ENCODE measurements at places on chromosomes 2 and 18.

- peak; percentile 88 for DNase-seq
Observed at GRCh38 chr18:42157420-42157819, 202.4 kb downstream of the PIK3C3 start.

- no peak for DNase-seq
Observed at GRCh38 chr2:225488743-225489142, 89.2 kb downstream of the NYAP2 start.

DNA sequence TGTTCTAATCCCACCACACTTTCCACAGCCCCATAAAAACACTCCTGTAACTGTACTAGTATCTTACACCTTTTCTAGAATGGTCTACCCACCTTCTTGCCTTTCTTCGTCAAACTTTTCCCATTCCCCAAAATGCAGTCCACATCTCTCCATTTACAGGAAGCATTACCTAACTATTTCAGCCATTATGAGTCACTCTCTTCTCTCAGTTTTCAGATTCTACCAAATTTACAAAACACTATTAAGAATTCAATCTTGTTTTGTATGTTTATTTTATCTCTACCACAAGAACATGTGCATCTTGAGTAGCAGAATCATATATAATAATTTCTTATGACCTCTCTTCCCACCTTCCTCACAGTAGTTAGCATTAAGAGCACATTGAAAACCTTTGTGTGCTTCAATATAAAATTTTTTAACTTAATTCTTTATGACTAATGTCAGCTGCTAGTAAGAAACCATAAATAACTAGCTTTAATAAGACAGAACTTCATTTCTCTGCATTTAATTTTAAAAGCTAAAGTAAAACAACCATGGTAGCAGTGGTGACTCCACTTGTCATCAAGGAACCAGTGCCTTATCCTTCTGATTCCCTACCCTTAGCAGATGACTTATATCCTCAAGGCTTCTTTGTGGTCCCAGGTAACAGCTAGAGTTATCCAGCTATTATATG lies 56.6 kb upstream of the MAP2 start:
- DNase-seq, result no peak

DNA sequence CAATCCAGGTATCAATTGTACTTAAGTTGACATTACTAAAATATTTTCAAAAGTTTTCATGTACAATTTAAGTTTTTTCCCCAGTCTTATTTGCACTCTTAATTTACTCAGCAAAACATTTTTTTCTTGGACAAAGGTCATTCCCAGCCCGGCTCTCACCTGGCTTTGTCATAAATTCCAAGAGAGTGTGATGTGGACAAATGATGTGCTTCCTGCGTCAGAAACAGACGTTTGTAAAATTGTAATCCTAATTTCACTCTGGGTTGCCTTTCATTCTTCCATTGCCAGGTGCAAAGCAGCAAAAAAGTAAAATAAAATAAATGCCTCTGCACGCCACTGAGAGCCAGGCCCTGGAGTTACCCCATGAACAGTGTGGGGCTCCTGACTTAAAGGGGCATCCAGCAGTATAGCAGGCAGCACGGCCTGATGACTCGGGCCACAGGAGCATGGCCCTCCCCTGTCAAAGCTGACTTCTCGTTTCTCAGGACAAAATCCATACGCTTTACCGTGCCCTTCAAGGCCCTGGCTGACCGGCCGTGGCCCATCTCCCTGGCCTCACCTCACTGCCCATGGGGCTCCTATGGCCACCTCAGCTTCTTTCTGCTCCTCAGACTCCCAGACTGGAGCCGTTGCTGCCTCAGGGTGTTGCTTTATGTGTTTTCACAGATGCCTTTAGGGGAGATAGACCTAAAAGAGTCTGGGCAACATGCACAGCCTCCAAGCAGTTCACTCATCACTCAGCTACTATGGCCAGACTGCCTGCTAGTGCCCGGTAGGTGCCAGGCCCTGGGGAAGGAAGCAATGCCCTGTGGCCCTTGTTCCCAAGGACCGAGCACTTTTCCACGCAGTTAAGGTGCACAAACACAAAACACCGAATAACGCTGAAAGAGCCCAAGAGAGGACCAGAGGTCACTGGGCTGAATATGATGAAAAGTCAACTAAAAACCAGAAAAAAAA lies 7.6 kb upstream of the TMEM185B start:
- no peak for DNase-seq

- DNase-seq, result no peak
Observed at GRCh38 chr18:12041561-12041960, 52.1 kb upstream of the ANKRD62 start.

GRCh38 chr2:112031473-112032223 lies 23.4 kb upstream of the TMEM87B start:
- no peak for DNase-seq

GRCh38 chr2:84865181-84865783 lies 15.6 kb downstream of the TRABD2A start:
- DNase-seq, result no peak

DNA sequence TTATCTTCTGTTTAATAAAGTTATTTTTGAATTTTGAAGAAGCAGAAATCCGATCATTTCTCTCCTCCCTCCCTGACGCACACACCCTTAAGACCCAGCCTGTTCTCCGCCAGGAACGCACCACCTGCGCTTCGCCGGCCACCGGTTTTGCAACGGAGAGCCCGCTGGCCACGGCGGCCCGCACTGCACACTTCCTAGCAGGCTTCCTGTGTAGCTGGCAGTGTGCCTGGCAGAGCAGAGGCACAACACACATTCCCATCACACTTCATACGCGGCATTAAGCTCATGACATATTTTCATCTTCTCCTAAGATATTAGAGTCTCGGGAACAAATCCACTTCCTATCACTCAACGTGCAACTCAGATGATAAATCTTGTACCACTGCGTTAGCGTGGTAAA lies 148.0 kb downstream of the HDAC4 start:
- DNase-seq, result no peak
